ENCODE measurements at places on chromosomes 7 and 10.

DNA sequence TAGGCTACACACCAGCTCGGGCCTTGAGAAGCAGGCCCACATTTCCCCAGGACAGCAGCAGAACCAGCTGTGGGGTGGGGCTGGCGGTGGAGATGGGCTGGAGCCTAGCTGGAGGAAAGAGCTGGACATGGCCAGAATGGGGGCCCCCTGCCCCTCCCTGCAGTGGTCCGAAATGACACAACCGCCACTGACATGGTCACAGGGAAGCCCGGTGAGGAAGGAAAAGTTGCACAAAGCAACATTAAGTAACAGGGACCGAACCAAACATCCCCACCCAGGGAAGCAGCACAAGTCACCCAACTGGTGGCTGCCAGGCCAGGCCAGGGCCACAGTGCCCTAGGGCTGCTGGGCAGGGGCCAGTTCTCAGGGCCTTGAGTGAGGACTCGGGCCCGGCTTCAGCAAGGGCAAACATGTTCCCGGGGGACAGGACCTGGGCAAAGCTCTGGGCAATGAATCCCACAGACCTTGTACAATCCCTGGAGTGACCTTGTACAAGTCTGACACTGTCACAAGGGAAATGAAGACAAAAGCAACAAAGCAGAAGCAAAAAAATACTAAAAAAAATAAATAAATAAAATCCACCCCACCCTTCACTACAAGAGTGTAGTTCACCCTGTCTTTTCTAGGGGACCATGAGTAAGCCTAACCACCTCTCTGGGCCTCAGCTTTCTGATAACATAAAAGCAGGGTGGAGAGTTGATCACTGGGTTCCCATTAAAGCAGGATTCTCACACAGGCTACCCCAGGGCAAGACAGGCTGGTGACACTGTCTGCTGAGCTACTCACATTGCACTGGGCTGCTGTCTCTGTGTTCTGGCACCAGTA lies 33.0 kb downstream of the PSAP start:
- DNase-seq: no peak

DNA sequence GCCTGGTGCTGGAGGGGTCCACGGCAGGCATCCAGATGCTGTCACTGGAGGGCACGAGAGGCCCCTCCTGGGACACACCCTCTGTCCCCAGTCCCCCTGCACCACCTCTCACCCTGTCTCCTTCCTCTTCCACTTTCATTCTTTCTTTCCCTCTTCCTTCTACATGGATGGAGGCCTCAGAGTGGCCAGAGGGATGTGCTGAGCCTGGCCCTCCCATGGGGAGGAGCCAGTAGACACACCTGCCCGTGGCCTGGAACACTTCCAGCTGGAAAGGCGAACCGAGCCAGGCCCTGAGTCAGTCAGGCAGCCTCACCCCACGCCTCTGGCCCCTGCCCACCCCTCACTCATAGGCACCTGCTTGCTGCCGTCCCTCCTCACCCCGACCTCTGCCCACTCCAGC lies 55.9 kb upstream of the MXI1 start:
- DNase-seq: no peak

DNA sequence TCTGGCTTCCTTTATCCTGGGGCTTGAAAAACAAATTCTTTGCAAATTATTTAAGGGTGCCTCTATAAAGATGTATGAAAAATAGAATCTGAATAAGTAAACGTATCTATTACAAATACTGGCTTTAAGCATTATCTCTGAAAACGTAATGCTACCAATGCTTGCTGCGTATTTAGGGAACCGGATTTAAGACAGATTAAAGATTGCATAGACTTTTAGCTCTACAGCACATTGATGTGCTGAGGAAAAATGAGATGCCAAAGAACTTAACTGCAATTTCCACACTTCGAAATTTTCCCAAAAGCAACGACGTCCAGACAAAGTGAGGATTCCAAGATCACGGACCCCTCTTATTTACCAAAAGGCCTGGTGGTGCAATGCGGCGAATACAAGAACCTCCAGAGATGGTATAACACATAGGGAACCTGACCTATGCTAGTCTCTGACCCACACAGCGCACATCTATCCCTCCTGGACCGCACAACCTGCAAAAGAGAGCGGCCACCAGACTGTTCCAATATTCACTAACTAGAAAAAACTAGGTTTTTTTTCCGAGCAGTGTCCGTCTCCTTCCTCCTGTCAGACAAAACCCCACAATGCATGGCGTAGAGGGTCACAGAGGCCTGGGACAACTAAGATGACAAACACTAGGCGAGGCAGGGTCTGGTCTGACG lies 34.3 kb upstream of the PHF14 start:
- DNase-seq: no peak

GRCh38 chr7:132547821-132548220 lies 28.4 kb downstream of the PLXNA4 start:
- DNase-seq: no peak

DNA sequence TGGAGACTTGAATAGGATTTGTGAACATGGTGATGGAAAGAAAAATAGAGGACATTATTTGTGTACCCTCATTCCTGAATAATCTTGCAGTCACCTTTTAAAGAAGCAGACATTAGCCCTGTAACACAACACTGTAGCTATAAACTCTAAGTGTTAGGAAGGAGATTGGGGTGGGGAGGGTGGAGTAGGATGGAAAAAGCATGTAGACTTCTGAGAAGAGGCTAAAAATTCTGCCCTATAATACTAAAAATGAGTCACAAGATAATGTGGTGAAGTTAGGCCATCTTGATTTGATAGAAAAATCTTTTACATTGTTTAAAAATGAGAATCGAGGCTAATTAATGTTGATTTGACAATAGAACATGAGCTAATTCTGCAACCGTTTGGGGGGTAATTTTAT lies 128.8 kb downstream of the LCOR start:
- no peak for DNase-seq

- DNase-seq: no peak
Measured at GRCh38 chr7:35026150-35026549, 11.1 kb downstream of the DPY19L1 start.

DNA sequence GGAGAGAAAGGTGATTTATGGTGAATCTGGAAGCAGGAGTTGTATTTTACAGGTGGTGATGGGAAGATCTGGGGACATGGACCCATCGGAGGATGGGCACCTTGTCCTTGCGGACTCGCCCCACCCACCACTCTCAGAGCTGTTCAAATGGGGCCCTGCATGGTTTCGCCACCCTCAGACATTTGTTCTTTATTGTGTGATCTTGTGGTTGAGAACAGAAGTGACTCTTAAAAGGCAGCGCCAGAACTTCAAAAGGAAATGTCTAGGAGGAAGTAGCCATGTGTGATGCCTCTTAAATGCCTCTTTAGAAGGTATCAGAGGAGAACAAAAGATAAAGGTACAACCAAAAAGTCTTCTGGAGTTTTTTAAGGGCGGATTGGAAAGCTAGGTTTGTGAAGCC lies 205.7 kb downstream of the KIAA1217 start:
- DNase-seq: no peak

- DNase-seq: no peak
Measured at GRCh38 chr7:34091321-34091917, 186.1 kb downstream of the BMPER start.

- no peak for DNase-seq
Measured at GRCh38 chr7:33685981-33686683, 219.2 kb upstream of the BMPER start.

- DNase-seq: no peak
Measured at GRCh38 chr7:139774376-139774775, 3.4 kb downstream of the HIPK2 start.

GRCh38 chr7:100029596-100029995 lies 14.2 kb downstream of the ZKSCAN1 start:
- no peak for DNase-seq

GRCh38 chr10:8095959-8096358 lies 41.5 kb downstream of the GATA3 start:
- no peak for DNase-seq

DNA sequence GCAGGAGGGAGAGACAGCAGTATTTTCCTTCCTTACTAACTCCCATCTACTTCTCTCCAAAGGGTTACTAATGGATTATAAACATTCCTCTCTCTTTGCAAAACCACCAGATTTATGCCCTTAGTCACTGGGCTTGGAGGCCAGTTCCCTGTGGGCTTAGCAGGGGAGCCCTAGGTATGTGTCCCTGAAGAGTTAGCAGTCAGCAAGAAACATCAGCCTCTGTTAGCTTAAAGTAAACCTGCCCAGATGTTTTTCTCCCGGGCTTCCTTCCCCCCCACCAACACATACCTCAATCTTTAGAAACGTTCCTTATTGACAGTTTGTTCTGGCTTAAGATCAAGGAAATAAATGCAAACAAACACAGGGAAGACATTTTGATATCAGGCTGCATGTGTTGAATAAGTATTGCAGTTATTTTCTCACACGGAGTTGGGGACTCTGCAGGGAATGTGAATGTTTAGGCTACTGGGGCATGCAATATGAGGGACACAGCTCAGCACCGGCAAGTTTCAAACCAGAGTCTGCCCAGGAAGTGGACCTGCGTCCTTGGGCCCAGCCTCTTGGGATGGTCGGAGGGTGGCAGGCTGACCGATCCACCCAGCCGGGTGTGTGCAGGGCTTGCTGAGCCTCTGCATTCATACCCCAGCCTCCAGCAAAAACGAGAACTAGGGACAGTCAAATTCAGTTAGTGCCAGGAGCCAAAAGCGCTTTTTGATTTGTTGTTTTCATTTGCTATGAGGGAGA lies 252.0 kb upstream of the GRB10 start:
- no peak for DNase-seq

DNA sequence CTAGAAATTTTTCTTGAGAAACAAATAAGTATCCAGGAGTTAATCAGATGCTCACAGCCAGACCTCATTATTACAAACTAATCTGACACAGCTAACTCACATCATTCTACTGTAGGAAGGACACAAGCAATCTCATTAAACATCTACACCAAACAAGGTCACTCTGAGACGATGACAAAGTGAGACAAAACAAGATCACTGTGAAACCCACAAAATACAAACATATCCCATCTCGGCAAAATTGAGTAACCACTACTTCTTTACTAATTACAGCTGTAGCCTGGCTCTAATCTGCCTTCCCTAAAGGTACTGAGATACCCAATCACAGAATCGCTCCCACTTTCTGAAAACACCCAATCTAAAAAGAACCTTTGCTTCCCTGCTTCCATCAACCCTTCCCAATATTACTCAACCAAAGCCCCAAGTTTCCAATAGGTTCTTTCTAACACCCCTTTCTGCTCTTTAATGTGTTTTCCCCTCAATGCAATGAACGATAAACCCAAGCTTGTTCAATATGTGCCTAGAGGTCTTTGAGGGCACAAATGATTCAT lies 26.9 kb downstream of the CCDC6 start:
- DNase-seq: no peak

- no peak for DNase-seq
Measured at GRCh38 chr7:115775981-115776380, 254.6 kb downstream of the TFEC start.

- DNase-seq: no peak
Measured at GRCh38 chr10:103627111-103627892, 133.8 kb downstream of the NEURL1 start.

GRCh38 chr10:28858646-28859045 lies 181.3 kb downstream of the BAMBI start:
- DNase-seq: no peak

- no peak for DNase-seq
Measured at GRCh38 chr10:102016416-102016815, 39.6 kb downstream of the ARMH3 start.

DNA sequence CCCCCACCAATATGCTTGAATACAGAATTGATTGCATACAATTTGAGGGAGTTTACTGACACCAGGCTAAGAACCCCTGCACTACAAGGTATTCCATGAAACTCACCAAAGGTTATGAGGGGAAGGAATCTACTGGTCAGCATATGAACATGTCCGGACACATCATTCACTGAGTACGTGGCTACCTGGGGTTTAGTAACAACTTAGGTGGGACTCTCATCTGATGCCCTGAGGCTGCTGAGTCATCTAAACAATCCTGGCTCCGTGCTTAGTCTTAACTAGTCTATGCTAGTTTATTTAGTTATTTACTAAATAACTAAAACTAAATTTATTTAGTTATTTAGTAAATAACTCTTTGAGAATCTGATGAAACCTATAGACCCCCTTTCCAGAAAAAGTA lies 11.3 kb downstream of the PI4K2A start:
- no peak for DNase-seq

DNA sequence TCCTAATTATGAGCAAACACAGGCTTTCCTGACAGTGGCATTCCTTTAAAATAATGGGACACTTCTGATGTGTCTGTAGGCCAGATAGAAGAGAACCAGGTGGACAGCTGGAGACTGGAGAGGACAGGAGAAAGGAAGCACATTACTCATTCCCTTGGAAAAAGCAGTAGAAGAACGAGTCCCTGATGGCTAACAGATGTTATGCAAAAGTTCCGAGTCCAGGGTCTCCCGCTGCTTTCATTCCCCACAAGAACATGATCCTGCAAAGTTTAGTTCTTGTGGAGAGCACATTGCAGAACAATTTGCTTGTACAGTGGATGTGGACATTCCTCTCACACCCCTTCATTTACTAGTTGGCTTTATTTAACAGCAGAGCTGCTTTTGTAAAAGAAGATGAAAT lies 137.6 kb downstream of the GPAM start:
- DNase-seq: no peak

DNA sequence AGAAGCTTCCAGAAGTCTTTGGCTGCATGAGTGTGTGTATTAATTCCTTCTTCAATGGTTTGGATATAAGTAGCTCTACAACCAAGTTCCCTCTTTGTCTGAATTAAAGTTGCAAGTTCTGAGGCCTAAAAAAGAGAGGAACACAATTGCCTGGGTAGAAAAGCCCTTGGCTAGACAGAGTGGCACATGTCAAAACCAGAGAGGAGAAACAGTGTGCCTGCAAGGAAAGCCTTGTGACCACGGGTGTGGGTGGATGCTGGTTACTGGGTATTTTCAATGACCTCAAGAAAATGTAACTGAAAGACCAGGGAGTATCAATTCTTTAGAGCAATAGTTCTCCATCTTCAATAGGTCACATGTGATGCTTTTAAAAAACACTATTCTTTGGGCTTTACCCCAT lies 148.3 kb downstream of the SVIL start:
- DNase-seq: no peak
